ENCODE measurements at places on chromosomes 13 and 19. TPM values are rescaled to one million over a fixed set of nuclear protein-coding genes. Genes with fewer than 3 reads are reported as not detected.

- DNase-seq = no peak
Observed at GRCh38 chr19:18126097-18126496, 26.9 kb upstream of the PIK3R2 start.

DNA sequence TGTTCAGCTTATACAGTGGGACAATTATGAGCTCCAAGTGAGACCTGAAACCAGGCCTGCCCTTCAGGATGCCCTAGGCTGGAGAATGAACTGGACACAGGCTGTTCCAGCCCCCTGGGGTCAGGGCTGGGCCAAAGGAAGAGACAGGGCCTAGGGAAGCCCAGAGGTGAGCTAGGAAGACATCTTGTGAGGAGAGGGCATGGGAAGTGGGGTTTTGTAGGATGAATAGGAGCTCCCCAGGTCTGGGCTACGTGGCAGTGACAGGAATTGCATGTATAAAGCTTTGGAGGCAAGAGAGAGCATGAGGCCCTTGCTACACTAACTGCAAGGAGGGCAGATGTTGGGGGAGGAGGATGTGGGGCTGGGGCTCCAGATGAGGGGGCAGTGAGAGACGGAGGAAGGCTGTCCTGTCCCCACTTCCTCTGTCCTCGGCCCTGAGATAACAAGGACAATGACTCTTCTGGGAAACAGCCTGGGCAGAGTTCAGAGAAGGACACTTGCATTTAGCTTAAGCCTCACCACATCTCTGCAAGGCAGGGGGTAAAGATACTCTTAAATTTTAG lies 1.5 kb upstream of the TBXA2R start:
- DNase-seq = no peak

DNA sequence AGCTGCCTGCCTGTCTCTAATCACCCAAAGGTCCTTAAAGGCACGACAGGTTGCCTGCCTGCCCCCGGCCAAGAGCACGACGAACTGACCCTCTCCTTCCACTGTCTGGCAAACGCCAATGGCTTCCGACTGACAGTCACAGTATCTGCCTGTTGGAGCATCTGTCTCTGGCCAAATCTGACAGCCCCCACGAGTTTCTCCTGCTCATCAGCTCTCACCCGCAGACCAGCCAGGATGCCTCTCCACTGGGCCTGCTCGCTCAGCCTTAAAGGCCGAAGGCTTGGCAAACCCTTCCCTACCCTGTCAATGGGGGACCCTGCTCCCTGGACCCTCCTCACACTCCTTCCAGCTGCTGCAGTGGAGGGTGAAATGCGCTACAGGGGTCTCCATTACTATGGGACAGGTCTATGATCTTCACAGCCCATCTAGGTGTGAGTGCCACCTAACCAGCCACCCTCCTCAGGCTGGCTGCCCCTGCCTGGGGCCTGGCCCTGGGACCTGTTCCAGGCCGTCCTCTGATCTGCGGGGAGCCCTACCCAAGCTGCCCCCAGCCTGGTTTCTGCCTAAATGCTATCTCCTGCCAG lies 932 bp downstream of the FAM83E start:
- no peak for DNase-seq

DNA sequence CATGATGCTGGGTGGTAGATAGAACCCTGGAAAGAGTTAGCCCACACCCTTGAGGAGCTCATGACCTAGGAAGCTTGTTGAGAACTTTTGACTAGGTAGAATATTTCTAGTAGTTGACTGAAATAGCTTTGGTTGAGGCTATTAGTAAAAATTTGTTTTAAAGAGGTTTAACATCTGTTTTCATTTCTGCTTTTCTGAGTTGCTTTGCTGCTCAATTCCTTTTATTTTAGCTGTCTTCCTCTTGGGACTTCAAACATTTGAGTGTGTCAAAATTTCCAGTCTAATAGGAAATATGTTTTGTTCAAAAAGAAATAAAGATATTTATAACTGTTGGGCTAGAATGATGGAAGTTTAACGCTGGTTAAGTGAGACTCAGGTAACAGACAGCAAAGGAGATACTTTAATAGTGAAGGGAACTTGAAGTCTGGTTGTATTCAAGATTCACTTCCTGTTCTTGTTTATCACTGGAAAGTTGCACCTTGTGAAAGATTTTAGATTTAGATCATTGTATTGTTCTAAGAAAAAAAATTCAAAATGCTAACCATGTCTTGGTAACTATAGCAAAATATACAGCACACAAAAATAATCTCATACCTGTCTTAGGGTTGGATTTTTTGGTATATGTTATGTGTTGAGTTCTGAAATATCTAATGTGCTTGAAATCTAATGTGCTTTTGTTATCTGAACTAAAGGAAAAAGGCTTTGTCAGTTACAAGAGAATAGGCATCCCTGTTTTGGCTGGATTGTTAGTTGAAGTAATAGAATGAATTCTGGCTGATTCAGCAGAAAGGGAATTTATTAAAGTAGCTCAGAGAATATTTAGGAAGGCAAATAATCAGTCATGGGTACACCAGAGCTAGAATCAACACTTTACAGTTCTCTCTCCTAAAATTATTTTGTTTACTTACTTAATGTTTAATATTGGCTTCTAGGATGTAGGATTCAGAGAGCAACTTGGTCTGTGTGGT lies 24.4 kb upstream of the GPR18 start:
- DNase-seq = no peak

Gene CEACAM3
- not detected for total RNA-seq
